ENCODE measurements at places on chromosomes 1 and 21. TPM values are rescaled to one million over a fixed set of nuclear protein-coding genes. Genes with fewer than 3 reads are reported as not detected.

The IGSF3 gene
- polyA plus RNA-seq: 6.2 TPM

The TSTD1 gene
- polyA plus RNA-seq: 186 TPM

The BRINP3 gene
- polyA plus RNA-seq: not detected

The TSPEAR gene
- 0.05 TPM for polyA plus RNA-seq

DNA sequence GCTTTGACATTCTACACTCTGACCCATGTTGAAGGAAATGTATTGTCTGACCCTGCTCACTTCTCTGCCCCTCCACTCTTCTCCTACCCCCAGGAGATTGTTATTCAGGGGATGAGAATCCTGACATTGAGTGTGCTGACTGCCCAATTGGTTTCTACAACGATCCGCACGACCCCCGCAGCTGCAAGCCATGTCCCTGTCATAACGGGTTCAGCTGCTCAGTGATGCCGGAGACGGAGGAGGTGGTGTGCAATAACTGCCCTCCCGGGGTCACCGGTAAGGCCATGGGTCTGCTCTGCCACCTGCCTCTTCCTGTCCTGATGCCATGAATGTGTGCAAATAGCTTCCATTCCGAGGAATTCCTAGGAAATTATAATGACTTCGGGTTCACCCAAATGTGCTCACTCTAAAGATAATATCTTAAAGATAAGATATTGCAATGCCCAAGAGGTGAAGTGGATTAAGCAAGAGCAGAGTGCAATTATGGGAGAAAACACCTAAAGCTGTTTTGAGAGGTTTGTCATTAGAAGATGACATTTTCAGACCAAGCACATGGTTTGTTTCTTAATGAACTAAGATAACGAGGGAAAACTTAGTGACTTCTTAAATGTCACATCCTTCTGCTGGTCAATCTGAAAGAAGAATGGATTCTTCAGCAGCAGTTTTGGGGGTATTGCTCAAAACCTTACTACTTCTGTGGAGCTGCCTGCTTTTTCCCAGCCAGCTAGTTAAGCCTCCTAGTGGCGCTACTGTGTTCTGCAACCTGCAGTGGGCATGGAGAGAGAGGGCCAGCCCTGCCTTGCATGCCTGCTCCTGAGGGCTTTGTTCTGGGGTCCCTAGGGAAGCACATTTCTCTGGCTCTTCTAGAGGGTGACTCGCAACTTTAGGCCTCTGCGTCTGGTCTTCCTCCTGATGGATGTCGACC, 41.6 kb downstream of the LAMC2 start:
- DNase-seq: peak; percentile 66

DNA sequence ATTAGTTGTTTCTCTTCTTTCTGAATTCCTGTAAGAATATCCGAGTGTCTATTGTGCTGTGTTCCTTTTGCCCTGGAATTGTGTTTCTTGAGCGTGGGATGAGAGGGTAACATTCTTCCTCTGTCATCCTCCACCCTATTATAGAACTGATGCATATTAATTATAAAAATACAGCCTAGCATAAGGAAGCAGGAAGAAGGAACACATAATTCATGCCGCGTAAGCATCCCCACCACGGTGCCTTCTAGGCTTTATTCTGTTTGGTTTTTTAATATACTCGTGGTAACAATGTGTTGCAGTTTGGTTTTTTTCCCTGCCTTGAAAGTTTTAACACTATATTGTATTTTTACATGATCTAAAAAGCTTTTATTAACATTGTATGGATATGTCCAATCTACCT, 65.7 kb downstream of the GALNT2 start:
- no peak for DNase-seq

All from stomach (tissue), 19 donors.